Esophagus squamous epithelium (tissue), 5 donors: ENCODE measurements at places on chromosomes 3 and 15.

GRCh38 chr3:167864552-167864874, 129.0 kb downstream of the SERPINI1 start:
- DNase-seq, result no peak

DNA sequence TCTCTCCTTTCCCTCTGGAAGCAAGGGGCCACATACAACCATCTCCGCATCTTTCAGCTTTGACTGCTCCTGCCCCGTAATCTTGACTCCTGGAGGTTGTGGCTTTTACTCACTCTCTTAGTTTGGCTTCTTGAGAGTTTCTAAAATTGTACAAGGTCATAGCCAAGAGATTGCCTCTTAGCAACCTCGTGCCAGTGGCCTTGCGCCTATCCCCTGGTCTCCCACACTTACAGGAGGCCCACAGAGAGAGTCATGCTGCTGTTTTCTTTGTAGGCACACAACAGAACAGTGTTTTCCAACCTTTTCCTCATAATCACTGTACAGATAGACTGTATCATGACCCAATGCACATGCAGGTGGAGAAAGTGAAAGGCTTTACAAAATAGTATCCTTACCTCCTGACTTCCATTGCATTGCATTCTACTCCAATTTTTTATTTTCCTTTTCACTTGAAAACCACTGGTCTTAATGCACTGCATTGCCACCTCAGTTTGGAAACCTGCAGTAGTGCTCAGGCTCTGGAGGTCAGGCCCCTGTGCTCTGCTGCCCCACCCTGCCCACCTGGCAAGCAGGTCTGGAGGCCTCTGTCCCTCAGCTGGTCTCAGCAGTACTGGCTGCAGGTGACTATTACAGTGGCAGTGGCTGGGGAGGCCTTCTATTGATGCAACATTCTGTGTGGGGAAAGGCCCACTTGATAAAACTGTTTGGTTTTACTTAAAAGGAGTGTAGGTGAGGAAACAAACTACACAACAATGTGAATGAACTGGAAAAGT, 156.2 kb downstream of the DNAJB8 start:
- no peak for DNase-seq

GRCh38 chr3:50652709-50653108, 22.0 kb upstream of the DOCK3 start:
- no peak for DNase-seq

DNA sequence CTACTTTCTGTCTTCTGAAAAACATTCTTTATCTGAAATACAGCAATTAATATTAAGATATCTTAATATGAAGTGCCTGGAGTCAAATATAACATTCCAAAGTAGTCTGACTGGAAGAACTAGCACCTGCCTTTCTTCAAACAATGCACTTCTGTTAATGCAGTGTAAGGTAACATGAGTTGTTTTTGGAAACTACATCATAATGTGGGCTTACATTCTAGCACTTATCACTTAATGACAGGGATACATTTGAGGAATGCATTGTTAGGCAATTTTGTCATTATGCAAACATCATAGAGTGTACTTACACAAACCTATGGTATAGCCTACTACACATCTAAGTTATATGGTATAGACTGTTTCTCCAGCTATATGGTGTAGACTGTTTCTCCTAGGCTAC, 49.2 kb downstream of the SLC15A2 start:
- no peak for DNase-seq
